Osteoblast (primary cell): ENCODE measurements at places on chromosomes 3 and 15. TPM values are rescaled to one million over a fixed set of nuclear protein-coding genes. Genes with fewer than 3 reads are reported as not detected.
A peak's percentile ranks its signal among the peaks of the same experiment; 100 is the strongest.

- peaks cover 9% of the 10 kb centered on the region for H3K4me1 ChIP-seq
- H3K27ac ChIP-seq: no peak overlapping the region
- H3K36me3 ChIP-seq: no peaks in the 10 kb centered on the region
- peak; percentile 55 for DNase-seq
- no peak overlapping the region for H3K4me3 ChIP-seq
- H3K27me3 ChIP-seq: no peaks in the 10 kb centered on the region
Observed at GRCh38 chr15:47384776-47385175, 332.5 kb upstream of the SEMA6D start.

DNA sequence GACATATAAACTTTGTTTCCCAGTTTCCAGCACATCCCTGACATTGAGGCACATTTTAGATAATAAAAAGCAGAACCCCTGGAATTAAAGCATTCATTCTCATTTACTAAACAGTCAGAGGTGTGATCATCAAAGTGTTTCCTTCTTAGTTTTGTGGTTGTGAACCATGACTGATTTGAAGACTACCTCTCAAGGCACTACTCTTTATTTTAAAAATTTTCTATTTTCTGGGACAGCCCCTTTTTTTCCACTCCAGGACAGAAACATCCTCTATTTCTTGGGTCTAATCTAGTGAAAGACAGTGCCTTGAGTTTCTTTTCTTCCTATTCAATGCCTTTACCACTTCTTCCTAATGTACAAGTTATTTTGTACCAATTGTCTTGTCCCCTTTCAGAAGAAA, 5.2 kb downstream of the SST start:
- peaks cover 4% of the 10 kb centered on the region for H3K27me3 ChIP-seq
- no peak for DNase-seq
- no peak overlapping the region for H3K27ac ChIP-seq
- no peaks in the 10 kb centered on the region for H3K36me3 ChIP-seq
- H3K4me3 ChIP-seq: no peak overlapping the region
- H3K4me1 ChIP-seq: no peaks in the 10 kb centered on the region

The WDR93 gene
- total RNA-seq: under 0.01 and 0.36 TPM in 2 replicates

The ESYT3 gene
- total RNA-seq: 0.59 and 0.72 TPM in 2 replicates

DNA sequence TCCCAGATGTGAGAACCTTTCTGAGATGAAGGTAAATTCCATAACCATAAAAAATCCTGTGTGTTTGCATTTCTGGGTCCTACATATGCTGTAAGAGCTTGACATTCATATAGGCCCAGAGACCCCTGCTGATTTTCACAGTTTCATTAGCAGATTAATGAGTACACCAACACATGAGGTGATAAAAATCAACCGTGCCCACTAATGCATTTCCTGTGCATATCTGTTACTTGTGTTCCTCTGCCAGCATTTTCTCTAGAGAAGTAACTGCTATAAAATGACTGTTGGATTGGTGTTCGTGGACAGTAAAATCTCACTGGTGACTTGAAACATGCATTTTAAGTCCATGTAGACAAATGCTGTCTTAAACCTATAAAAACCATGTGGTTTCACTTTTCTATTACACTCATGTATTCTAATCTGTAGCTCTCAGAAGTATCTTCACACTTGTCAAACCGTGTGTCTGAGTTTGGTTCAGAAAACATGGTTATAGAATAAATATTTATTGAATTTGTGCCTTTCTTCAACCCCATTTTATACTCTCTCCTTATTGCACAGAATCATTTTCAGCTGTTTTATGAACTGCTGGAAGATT, 14.6 kb downstream of the MAP2K5 start:
- H3K36me3 ChIP-seq: no peaks in the 10 kb centered on the region
- H3K27ac ChIP-seq: no peak overlapping the region
- H3K4me3 ChIP-seq: no peak overlapping the region
- DNase-seq: no peak

The SCG3 gene
- total RNA-seq: not detected in 2 replicates

The PAK6 gene
- total RNA-seq: not detected in 2 replicates

DNA sequence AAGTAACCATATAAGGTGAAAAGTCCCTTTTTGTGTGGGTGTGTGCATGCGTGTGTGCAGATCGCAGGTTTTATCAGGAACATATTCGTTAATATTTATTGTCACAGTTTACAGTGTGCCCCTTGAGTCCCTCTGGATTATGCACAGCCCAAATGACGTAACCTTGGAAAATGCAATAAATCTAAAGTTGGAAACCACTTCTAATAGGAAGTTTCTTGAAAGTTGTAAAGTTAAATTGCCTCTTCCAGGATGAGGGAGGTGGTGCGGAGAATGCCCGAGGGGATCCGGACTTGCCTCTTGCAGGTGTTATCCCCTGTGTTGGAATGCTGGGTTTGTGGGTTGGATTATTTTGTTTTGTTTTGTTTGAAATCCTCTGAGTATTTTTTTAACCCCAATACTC, 143.3 kb downstream of the CMSS1 start:
- DNase-seq: no peak
- H3K4me3 ChIP-seq: no peak overlapping the region
- peak overlapping the region; percentile 3 for H3K27ac ChIP-seq
- no peaks in the 10 kb centered on the region for H3K36me3 ChIP-seq

DNA sequence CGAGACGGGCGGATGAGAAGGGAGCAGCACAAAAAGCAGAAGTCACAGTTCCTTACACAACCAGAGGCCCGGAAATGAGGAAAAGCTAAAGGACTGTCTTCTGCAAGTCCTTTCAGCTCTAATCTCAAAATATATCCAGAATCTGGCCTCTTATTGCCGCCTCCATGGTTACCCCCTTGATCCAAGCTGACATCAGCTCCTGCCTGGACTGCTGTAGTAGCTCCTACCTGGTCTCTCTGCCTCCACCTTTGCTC, 324.0 kb upstream of the ROPN1 start:
- H3K27ac ChIP-seq: no peak overlapping the region
- no peaks in the 10 kb centered on the region for H3K36me3 ChIP-seq
- no peak for DNase-seq
- peaks cover 10% of the 10 kb centered on the region for H3K27me3 ChIP-seq

The AGBL1 gene
- total RNA-seq: not detected in 2 replicates

- peak overlapping the region; percentile 17 for H3K4me3 ChIP-seq
- peak overlapping the region; percentile 27 for H3K27ac ChIP-seq
- DNase-seq: peak; percentile 66
- peaks cover 20% of the 10 kb centered on the region for H3K4me1 ChIP-seq
- no peaks in the 10 kb centered on the region for H3K36me3 ChIP-seq
Observed at GRCh38 chr15:99305761-99306505, 54.7 kb downstream of the LRRC28 start.

GRCh38 chr3:141426404-141427034, 58.2 kb downstream of the ZBTB38 start:
- peak; percentile 32 for DNase-seq
- H3K36me3 ChIP-seq: peaks cover 45% of the 10 kb centered on the region
- peak overlapping the region; percentile 89 for H3K27ac ChIP-seq

DNA sequence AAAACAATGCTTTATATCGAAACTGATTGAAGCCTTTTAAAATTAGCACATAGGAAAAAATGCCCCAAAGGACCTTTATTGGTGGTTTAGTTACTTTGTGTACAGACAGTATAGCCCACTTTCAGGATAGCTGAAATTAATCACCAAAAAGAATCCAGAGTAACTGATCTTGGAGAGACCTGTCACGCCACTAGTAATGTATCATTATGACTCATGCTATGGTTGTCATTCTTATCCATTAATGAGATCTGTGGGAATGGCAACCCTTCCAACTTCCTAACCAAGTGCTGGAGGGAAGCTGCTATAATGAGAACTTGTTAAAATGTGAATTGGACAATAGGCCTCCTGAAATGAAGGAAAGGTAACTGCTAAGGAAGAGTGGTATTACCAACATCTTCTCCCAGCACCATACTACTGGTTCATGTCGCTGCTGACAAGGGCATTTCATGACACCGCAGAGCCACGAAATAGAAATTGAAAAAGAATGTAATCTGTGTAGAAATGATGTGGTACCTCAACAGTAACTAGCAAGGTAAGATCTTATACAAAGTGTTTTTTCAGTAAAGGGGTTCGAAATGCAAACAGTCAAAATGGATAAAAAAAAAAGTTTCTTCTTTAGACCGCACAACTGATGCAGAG, 7.1 kb upstream of the EMC4 start:
- no peak overlapping the region for H3K4me3 ChIP-seq
- peak; percentile 75 for DNase-seq
- no peaks in the 10 kb centered on the region for H3K36me3 ChIP-seq
- H3K27me3 ChIP-seq: no peaks in the 10 kb centered on the region
- peaks cover 4% of the 10 kb centered on the region for H3K4me1 ChIP-seq
- no peak overlapping the region for H3K27ac ChIP-seq

GRCh38 chr3:128480278-128480677, 12.7 kb downstream of the GATA2 start:
- no peaks in the 10 kb centered on the region for H3K36me3 ChIP-seq
- H3K4me3 ChIP-seq: no peak overlapping the region
- peaks cover 8% of the 10 kb centered on the region for H3K27me3 ChIP-seq
